ENCODE measurements at places on chromosomes 11 and 22.

- no peak for DNase-seq
- no peaks in the 10 kb centered on the region for H3K4me1 ChIP-seq
- peaks cover 2% of the 10 kb centered on the region for H3K36me3 ChIP-seq
- no peaks in the 10 kb centered on the region for H3K27me3 ChIP-seq
Measured at GRCh38 chr22:49634006-49634772, 193.5 kb downstream of the BRD1 start.

DNA sequence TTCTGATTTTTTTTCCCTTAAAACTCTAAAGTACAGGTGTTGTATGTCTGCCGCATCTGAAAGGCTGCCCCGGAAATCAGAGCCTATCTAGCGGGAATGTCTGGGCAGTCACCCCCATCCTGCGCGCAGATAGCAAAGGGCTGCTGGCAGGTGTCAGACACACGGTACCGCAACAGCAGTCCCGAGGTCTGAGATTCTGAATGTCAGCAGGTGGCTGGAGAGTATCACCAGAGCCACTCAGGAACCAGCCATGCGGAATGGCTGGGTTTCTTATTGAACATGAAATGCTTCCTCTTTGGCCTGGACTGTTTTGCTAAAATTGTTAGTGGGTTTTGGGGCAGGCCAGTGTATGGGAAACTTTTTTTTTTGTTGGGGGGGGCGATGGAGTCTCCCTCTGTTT is 53.3 kb downstream of the CERK start:
- peak overlapping the region; percentile 26 for H3K27ac ChIP-seq
- no peaks in the 10 kb centered on the region for H3K27me3 ChIP-seq
- peaks cover 9% of the 10 kb centered on the region for H3K4me1 ChIP-seq

DNA sequence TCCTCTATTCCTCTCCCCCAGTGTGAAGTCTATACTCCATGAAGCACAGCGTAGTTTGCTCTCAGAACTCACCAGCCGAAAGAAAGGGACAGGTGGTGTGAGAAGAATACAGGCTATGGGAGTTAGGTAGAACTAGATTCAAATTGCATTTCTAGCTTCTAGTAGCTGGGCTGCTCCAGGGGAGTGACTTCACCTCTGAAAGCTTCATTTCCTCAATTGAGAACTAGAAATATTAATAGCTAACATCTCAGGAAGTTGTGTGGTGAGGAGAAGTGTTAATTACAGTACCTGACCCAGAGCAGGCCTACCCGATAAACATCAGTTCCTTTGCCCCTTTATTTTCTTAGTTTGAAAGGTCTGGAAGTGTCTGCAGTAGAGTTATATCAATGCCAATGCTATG is 484.7 kb upstream of the TENM4 start:
- H3K4me1 ChIP-seq: no peaks in the 10 kb centered on the region
- H3K27me3 ChIP-seq: no peaks in the 10 kb centered on the region
- no peaks in the 10 kb centered on the region for H3K36me3 ChIP-seq

- peaks cover 28% of the 10 kb centered on the region for H3K4me1 ChIP-seq
- peaks cover 31% of the 10 kb centered on the region for H3K36me3 ChIP-seq
- H3K27ac ChIP-seq: peak overlapping the region; percentile 87
- no peaks in the 10 kb centered on the region for H3K27me3 ChIP-seq
Measured at GRCh38 chr11:57566905-57567514, 462 bp downstream of the UBE2L6 start.

DNA sequence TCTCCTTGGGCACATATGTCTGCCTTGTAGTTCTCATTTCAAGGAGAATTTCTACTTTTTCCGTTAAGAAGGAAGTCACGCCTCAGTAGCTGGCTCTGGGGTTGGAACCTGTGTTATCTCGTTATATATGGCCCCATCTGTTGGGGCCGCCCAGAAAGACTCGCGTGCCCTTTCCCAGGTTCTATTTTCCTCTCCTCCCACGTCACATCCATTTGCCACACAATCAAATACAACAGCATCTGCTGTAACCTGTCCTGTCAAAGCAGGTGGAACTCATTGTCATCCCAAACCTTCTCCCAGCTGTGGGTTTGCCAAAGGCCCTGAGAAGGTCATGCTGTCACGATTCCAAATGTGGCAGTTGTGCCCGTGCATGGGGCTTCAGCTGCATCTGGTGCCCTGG is 213.1 kb upstream of the ZBED5 start:
- no peak overlapping the region for H3K4me3 ChIP-seq
- H3K36me3 ChIP-seq: no peaks in the 10 kb centered on the region
- H3K27ac ChIP-seq: no peak overlapping the region
- no peak for DNase-seq

DNA sequence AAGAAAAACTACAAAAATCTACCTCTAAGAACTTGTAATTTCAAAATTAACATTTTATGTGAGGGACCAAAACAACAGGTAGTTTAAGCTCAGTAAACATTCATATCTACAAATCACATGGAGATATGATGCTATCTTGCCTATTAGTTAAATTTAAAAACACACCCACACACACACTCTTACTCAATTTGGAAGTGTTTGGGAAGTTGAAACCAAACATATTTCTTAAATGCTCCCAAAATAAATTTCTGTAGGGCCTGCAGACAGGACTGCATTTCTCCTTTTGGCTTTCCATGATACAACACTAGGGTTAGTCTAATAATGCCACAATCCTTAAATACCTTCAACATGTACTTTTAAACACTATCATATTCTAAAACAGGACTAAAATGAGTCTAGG is 7.0 kb downstream of the PITPNB start:
- H3K27ac ChIP-seq: no peak overlapping the region
- H3K4me1 ChIP-seq: peaks cover 38% of the 10 kb centered on the region
- no peak overlapping the region for H3K4me3 ChIP-seq
- H3K27me3 ChIP-seq: no peaks in the 10 kb centered on the region

DNA sequence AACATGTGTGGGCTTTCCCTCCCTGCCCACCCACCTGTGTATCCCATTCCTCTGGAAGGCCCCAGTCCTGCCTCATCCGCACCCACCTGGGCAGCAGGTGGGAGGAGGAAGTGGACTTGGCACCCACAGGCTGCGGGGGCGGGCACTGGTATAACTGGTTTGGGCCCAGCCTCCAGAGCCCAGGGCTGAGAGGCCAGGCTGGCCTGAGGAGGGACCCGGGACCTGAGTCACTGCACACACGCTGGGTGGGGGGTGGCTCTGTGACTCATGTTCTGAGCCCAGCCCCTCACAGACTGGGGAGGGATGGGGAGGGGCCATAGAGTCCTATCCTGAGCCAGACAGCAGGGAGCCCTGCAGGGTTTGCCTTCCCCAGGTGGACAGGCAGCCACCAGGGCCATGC is 16.7 kb downstream of the PHLDA2 start:
- no peaks in the 10 kb centered on the region for H3K27me3 ChIP-seq
- DNase-seq: no peak
- no peak overlapping the region for H3K27ac ChIP-seq
- no peak overlapping the region for H3K4me3 ChIP-seq
- H3K36me3 ChIP-seq: no peaks in the 10 kb centered on the region

- H3K27me3 ChIP-seq: no peaks in the 10 kb centered on the region
- H3K27ac ChIP-seq: no peak overlapping the region
- no peak for DNase-seq
- no peaks in the 10 kb centered on the region for H3K4me1 ChIP-seq
- H3K36me3 ChIP-seq: no peaks in the 10 kb centered on the region
- H3K4me3 ChIP-seq: no peak overlapping the region
Measured at GRCh38 chr22:32444068-32444467, 20.2 kb downstream of the BPIFC start.

- no peak overlapping the region for H3K4me3 ChIP-seq
- peaks cover 19% of the 10 kb centered on the region for H3K36me3 ChIP-seq
- H3K27me3 ChIP-seq: no peaks in the 10 kb centered on the region
- peak overlapping the region; percentile 0 for H3K27ac ChIP-seq
- no peak for DNase-seq
- H3K4me1 ChIP-seq: peaks cover 49% of the 10 kb centered on the region
Measured at GRCh38 chr11:75334402-75334891, 17.0 kb downstream of the ARRB1 start.

DNA sequence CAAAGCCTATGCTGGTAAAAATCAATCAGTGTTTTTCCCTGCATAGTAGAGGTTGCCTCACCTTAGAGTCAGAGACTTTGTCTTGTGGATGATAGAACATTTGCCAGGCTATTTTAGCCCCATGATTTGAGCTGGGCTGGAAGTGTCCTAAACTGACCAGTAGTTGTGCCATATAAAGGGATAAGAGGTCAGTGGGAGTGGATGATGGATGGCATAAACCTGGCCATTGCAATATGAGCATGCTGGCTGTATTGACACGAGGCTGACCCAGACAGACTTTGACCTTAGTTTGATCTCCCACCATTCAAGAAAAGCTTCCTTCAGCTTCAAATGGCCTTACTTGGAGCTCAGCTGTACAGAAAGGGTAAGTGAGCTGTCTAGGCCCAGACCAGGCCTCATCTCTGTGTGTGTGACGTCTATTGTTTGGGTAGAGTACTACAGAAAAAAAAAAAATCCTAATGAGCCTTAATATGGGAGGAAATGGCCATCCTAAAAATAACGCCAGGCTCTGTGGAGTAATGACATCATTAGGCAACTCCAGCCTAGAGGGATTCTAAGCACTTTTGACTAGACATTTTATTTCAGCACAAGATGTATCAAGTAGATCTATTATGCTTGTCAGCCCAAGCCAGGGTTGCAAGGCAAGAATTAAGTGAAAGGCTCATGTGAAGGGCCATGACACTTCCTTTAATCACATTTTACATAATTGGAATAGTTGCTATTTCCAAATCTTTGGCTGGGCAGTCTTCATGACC is 51.3 kb upstream of the CADM1 start:
- no peak for DNase-seq
- no peak overlapping the region for H3K27ac ChIP-seq
- H3K36me3 ChIP-seq: no peaks in the 10 kb centered on the region
- H3K4me1 ChIP-seq: no peaks in the 10 kb centered on the region
- H3K4me3 ChIP-seq: no peak overlapping the region
- no peaks in the 10 kb centered on the region for H3K27me3 ChIP-seq

- H3K36me3 ChIP-seq: no peaks in the 10 kb centered on the region
- H3K4me3 ChIP-seq: no peak overlapping the region
- H3K27ac ChIP-seq: no peak overlapping the region
- no peak for DNase-seq
- H3K4me1 ChIP-seq: peaks cover 2% of the 10 kb centered on the region
- peaks cover 2% of the 10 kb centered on the region for H3K27me3 ChIP-seq
Measured at GRCh38 chr11:64607381-64607985, 16.5 kb downstream of the SLC22A12 start.

DNA sequence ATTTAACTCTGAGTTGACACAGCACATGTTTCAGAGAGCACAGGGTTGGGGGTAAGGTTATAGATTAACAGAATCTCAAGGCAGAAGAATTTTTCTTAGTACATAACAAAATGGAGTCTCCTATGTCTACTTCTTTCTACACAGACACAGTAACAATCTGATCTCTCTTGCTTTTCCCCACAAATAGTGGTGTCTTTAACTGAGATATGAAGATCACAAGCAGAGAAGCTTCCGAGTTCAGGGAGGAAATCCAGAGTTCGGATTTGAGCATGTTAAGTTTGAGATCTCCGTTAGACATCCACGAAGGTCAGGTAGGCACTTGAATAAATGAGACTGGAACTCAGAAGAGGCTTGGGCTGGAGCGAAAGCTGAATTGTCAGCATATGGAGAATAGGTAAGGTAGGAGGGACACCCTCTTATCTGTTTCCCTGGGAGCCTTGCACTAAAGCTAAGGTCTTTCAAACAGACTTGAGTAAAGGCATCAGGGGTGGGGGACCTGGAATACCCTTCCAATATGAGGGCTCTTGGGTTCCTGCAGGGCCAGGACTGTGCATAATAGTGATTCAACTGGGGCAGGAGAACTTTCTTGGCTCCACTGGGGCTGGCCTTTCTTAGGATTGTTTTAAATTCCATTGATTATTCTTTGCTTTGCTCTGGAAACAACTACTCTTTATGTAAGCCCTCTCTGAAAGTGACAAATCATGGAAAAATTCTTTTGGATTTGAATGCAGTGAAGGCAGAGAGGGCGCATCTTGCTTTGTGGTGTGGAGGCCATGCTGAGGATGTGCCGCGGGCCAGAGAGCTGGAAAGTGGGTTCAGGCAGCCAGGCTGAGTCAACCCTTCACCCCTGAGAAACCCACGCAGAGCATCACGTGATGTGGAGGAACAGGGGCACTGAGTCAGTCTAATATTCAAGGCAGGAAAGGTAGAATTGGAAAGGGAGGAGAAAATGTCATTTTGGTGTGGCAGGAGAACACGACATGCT is 62.7 kb upstream of the AMPD3 start:
- H3K27ac ChIP-seq: no peak overlapping the region
- peaks cover 26% of the 10 kb centered on the region for H3K27me3 ChIP-seq
- no peak for DNase-seq
- H3K36me3 ChIP-seq: no peaks in the 10 kb centered on the region

GRCh38 chr22:44665115-44665514 is 36.9 kb upstream of the PRR5 start:
- no peak overlapping the region for H3K27ac ChIP-seq
- H3K4me1 ChIP-seq: peaks cover 47% of the 10 kb centered on the region
- no peak for DNase-seq
- H3K36me3 ChIP-seq: no peaks in the 10 kb centered on the region
- no peaks in the 10 kb centered on the region for H3K27me3 ChIP-seq

DNA sequence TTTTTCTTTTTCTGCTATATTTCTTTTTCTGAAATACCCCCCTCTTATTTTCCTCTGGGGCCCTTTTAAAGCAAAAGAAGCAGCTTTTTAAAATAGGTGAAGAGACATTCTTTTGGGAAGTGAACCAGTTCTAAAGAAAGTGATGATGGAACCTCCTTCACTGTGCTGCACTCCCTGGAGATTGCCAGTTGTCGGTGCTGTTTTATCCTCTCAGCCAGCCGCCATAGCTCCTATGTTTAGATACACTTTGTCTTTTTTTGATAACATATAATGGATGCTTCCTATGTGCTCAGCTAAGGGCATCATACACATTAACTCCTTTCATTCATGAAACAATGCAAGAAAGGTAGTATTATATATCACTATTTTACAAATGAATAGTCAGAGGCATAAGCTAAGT is 14.0 kb downstream of the CFAP300 start:
- no peaks in the 10 kb centered on the region for H3K4me1 ChIP-seq
- peaks cover 2% of the 10 kb centered on the region for H3K27me3 ChIP-seq
- no peak overlapping the region for H3K4me3 ChIP-seq
- DNase-seq: no peak
- no peaks in the 10 kb centered on the region for H3K36me3 ChIP-seq
- no peak overlapping the region for H3K27ac ChIP-seq

DNA sequence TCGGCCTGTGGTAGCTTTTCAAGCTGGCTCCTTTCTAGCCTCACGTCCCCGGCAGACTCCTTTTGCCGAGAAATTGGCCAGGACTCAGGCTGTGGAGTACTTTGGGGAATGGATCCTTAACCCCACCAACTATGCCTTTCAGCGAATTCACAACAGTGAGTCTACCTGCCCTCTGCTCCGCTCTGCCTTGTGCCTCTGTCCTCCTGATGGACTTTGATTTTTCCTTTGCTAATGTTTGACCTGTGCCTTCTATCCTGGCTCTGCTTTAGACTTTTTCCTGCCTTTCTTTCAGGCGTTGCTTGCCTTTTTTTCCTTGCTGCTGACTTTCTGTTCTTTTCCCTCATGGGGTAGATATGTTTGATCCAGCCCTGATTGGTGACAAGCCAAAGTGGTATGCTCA is 12.5 kb downstream of the MADD start:
- H3K36me3 ChIP-seq: peaks cover 55% of the 10 kb centered on the region
- H3K27me3 ChIP-seq: no peaks in the 10 kb centered on the region
- peaks cover 2% of the 10 kb centered on the region for H3K4me1 ChIP-seq
- no peak for DNase-seq
- no peak overlapping the region for H3K27ac ChIP-seq
